ENCODE measurements at places on chromosomes 6 and 20. TPM values are rescaled to one million over a fixed set of nuclear protein-coding genes. Genes with fewer than 3 reads are reported as not detected.

The ZBTB9 gene
- 17.6 TPM for total RNA-seq

- no peaks in the 10 kb centered on the region for H3K27me3 ChIP-seq
- H3K36me3 ChIP-seq, result peaks cover 3% of the 10 kb centered on the region
- no peak for DNase-seq
- H3K27ac ChIP-seq, result peak within 1 kb of the TSS; percentile 98
- peak within 1 kb of the TSS; percentile 95 for H3K4me3 ChIP-seq
- peaks cover 21% of the 10 kb centered on the region for H3K4me1 ChIP-seq
Measured at GRCh38 chr20:2101057-2101864, at the start of gene STK35. Gene STK35 (plus strand): TSS chr20:2101827. CDS start chr20:2101882, 55 bp downstream.

DNA sequence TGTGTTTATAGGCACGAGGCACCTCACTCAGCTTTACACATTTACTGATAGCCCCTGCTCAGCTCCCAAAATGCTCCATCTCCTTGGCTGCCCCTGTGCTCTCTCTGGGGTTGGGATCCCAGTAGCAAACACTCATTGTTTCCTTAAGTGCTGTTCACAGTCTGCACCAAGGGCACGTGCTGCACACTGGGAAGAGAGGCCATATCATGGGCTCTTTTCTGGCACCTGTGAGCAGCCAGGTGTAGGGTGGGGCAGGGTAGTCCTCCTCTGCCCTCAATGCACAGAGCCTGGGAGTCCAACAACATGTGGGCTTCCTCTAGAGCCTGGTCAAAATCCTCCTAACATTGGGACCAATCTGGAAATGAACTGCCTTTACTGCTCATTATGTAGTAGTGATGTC, 67.9 kb downstream of the BANF2 start:
- H3K27ac ChIP-seq, result no peak overlapping the region
- no peak for DNase-seq
- no peaks in the 10 kb centered on the region for H3K36me3 ChIP-seq
- no peaks in the 10 kb centered on the region for H3K4me1 ChIP-seq
- H3K4me3 ChIP-seq, result no peak overlapping the region

DNA sequence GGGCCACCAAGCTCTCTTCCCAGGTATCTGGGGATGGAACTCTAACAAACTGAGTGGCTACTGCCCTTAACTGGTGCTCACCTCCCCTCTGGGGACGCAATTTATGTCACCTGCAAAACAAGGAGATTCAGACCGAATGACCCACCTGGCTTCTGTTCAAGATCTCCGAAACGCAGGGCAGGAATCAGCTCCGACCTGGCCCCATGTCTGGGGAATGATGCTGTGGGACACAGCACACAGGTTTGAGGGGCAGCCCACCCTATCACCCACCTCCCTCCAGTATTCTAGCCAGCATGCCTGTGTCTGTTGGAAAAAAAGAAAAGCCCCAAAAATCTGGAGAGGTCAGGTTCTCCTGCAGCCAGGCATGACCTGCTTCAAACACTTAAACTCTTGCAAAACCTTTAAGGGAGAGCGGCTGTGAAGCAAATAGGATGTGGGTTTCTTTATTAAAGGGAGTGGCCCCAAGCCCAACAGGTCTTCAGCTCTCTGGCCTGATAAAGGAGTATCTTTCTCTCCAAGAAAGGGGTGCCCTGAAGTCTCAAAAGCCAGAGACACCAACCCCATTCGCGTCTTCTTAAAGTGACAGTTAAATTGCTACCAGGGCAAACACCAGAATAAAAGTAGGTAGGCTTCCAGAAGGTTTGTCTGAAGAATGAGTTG, 6.4 kb downstream of the PREX1 start:
- H3K27ac ChIP-seq, result no peak overlapping the region
- H3K4me1 ChIP-seq, result peaks cover 35% of the 10 kb centered on the region
- H3K4me3 ChIP-seq, result no peak overlapping the region
- DNase-seq, result no peak
- H3K36me3 ChIP-seq, result no peaks in the 10 kb centered on the region

GRCh38 chr6:103538381-103538780, 1321.3 kb downstream of the HACE1 start:
- no peaks in the 10 kb centered on the region for H3K27me3 ChIP-seq
- H3K36me3 ChIP-seq, result no peaks in the 10 kb centered on the region
- no peaks in the 10 kb centered on the region for H3K4me1 ChIP-seq
- no peak for DNase-seq

The RAET1L gene
- total RNA-seq, result not detected

The CRISP3 gene
- total RNA-seq, result not detected

The C20orf202 gene
- total RNA-seq, result not detected

GRCh38 chr6:75143191-75143590, 62.7 kb downstream of the COL12A1 start:
- H3K27me3 ChIP-seq, result no peaks in the 10 kb centered on the region
- H3K27ac ChIP-seq, result no peak overlapping the region
- H3K4me1 ChIP-seq, result no peaks in the 10 kb centered on the region
- H3K36me3 ChIP-seq, result no peaks in the 10 kb centered on the region
- no peak overlapping the region for H3K4me3 ChIP-seq
- DNase-seq, result no peak

The RBM24 gene
- total RNA-seq, result 23.0 TPM

DNA sequence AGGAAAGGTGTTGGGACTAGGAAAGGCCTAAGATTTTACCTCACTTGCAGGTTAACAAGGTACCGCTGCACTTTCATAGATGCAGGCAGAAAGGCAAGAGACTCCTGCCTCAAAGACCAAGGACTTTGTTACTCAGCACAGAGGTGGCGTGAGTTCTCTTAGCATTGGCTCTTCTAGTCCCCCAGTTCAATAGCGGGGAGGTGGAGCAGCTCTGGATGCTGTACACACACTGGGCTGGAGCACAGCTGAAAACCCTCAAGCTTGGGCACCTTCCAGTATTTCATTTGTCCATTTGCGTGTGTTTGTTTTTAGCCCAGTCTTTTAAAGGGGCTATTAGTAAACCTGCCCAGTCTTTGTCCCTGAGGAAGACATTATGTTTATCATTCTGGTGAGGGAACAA, 345.2 kb downstream of the FARS2 start:
- no peaks in the 10 kb centered on the region for H3K36me3 ChIP-seq
- H3K4me1 ChIP-seq, result no peaks in the 10 kb centered on the region
- no peaks in the 10 kb centered on the region for H3K27me3 ChIP-seq
- DNase-seq, result no peak
- H3K27ac ChIP-seq, result no peak overlapping the region
- H3K4me3 ChIP-seq, result no peak overlapping the region

DNA sequence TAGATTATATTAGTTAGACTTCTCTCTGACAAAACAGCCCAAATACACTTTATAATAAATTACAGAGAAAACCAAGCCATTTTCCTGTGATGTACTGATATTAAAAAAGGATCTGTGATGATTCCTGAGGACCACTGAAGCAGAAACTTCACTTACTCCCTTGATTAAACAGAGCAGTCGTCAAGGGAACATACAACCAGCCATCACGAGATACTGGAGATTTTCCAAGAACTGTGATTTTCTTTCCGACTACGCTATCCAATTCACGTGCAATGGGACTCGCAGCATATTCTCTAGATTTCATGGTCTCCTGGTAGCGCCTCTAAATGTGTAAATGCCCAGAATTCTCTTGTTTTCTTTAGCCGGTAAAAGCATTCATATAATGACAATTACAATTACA, 377.4 kb downstream of the PHF3 start:
- H3K4me1 ChIP-seq, result no peaks in the 10 kb centered on the region
- H3K27ac ChIP-seq, result no peak overlapping the region

DNA sequence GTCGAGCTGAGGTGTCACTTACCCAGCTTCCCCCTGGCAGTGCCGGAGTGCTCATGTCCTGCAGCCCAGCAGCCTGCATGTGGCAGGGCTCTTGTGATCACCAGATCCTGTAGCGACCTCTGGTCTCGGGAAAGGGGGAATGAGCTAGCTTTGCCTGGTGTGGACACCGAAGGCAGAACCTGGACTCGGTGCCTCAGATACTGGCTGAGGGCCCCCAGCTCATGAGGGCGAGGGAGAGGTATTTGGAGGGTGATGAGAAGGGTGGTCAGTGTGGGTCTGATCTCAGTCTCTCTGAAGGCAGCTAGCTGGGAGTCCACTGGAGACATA, 26.3 kb downstream of the SUN5 start:
- no peak overlapping the region for H3K4me3 ChIP-seq
- H3K27me3 ChIP-seq, result no peaks in the 10 kb centered on the region
- H3K27ac ChIP-seq, result no peak overlapping the region
- no peaks in the 10 kb centered on the region for H3K36me3 ChIP-seq
- DNase-seq, result no peak

All from Panc1 (cell line).